ENCODE measurements at places on chromosomes 5 and 9.

DNA sequence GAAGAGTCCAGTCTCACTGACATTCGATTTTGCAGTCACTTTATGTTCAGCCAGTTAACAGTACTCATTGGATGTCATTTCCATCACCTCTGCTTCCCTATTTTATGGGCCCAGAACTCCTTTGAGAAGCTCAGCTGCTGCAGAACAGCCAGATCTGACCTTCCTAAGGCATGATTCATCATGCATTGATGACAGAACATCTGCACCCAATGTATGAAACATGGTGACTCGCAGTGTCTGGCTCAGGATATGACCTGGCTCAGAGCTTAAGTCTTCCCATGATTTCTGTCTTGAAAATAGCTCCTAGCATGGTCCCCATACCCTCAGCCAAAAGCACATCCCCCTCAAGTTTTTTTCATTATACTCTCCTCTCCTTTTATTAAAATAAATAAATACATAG lies 92.6 kb upstream of the TRIM32 start:
- no peak for DNase-seq

GRCh38 chr5:149940077-149940574 lies 4.5 kb downstream of the PDE6A start:
- no peak for DNase-seq

GRCh38 chr5:54421976-54422375 lies 33.5 kb upstream of the HSPB3 start:
- DNase-seq: no peak

DNA sequence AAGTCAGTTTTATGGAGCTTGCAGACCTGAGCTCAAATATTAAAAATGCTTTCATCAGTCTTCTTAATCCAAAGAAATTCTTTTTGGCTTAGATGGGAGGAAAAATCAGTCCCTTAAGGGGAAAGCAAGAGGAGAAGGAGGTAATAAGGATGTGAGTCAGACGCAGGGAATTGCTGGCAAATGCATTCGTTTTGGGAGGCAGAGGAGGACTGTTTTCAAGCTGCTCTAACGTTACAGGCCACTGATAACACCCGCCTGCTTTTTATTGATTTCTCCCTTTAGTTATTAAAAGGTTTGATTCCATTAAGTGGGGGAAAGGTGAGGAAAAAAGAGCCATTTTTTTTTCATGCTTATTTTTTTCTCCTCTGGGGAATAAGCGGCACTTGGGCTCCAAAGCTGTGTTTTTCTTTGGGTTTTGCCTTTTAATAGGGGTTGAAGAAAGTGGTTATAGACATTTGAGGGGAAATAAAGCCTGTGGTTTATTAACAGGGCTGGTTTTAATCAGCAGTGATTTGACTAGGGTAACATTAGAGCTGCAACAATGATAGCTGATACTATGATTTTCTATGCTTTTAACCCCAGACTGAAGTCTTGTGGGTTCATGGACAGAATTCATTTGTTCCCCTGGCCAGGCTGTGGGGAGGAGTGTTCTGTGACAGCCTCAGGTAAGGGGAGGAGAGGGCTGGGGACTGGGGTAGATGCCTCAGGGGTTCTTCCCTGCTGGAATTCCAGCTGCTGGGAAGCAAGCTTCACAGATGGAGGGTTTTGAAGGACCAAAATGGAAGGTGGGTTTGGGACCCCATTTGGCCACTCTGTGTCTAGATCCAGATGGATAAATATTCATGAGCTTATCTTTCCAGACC lies 225.2 kb downstream of the GAS1 start:
- DNase-seq: no peak

Measured in NCI-H1930 (cell line).